CD4-positive, alpha-beta T cell treated with Interleukin-6 at 100 ng/mL for 8 hours (primary cell): ENCODE measurements at places on chromosomes 6 and 20.

- DNase-seq: no peak
Measured at GRCh38 chr6:164010441-164011103, 596.1 kb downstream of the QKI start.

DNA sequence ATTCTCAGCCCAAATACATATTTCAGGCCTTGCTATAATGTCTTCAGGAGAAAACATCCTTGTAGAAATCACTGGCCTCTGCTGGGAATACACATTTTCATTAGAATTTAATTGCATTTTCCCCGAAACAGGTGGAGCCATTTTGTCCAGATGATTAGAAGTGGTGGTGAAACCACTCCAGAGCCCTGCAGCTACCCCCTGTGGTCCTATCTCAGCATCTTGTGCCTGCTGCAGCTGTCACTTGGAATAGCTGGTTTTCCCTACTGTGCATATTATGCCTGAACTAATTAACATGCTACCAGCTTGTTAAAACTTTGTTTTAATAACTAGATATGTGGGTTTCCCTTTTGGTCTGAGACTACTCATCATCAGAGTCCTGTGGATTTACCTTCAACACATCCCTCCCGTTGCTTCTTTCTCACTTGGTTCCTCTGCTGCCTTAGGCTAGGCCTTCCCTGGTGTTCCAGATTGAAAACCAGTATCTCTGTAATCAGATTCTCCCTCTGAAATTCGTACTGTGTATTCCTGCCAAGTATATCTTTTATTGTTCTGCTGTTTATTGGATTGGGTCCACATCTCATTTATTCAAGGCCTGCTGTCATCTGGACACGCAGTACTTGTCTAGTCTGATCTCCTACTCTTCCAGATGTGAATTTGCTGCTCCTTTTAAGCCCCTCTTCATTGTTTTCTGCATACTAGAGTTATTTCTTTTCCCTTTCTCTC lies 15.2 kb downstream of the DNAH8 start:
- DNase-seq: no peak

- DNase-seq: no peak
Measured at GRCh38 chr6:36032261-36032660, 4.7 kb downstream of the MAPK14 start.

DNA sequence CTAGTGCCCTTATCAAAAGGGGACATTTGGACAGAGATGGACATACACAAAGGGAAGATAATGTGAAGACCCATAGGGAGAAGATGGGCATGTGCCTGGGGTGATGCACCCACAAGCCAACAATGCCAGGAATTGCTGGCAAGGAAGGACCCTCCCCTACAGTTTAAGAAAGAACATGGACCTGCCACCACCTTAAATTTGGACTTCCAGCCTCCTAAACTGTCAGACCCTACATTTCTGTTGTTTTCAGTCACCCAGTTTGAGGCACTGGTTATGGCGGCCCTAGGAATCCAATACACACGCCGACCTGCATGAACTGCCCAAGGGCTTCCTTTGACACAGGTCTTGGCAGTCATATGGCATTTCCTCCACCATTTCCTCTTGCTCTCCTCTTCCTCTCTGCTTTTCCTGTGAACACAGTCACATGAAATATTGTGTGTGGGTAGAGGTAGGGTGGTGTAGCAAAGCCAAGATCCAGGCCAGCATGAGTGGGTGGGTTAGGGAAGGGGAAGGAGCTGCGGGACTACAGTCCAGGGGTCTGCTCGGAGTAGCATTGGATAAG lies 115.6 kb downstream of the ZDHHC14 start:
- no peak for DNase-seq

GRCh38 chr6:92667843-92668242 lies 751.5 kb downstream of the EPHA7 start:
- DNase-seq: no peak

GRCh38 chr6:142459271-142459670 lies 157.5 kb downstream of the ADGRG6 start:
- DNase-seq: no peak

GRCh38 chr6:25278261-25278913 lies 787 bp upstream of the CARMIL1 start:
- DNase-seq: no peak

DNA sequence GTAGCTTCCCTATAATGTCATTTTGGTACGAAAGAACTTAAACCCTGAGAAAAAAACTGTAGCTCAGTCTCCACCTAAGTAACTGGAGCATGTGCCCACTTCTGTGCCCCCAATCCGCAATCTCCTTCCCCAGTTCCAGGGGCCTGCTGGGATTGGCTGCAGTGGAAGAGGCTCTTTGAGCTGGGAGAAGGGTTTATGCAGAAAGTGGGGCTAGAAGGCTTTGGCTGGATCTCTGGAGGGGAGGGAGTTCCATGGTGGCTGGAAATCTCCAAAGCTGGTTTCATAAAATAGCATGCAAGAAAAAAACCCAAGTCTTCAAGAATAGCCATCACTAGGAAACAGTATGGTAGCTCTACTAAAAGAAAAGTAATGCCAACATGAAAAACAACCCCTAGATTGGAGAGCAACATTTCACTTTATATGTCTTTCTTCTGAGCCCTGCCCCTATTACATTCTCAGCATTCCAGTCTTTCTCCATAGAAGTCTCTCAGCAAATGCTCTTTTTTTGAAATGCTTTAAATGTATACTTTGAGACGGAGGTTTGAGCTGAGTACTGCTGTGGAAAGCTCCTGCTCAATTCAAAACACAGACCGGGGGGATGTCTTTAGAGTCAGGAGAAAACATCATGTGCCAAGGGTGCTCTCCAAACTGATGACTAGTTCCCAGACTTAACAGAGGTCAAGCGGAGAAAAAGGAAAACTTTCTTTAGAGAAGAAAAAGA lies 36.0 kb upstream of the FOXO3 start:
- no peak for DNase-seq

- no peak for DNase-seq
Measured at GRCh38 chr20:60132827-60133670, 174.8 kb downstream of the CDH26 start.

GRCh38 chr20:62728781-62729300 lies 20.2 kb downstream of the NTSR1 start:
- no peak for DNase-seq

- DNase-seq: no peak
Measured at GRCh38 chr6:166707045-166707444, 80.0 kb upstream of the RPS6KA2 start.

DNA sequence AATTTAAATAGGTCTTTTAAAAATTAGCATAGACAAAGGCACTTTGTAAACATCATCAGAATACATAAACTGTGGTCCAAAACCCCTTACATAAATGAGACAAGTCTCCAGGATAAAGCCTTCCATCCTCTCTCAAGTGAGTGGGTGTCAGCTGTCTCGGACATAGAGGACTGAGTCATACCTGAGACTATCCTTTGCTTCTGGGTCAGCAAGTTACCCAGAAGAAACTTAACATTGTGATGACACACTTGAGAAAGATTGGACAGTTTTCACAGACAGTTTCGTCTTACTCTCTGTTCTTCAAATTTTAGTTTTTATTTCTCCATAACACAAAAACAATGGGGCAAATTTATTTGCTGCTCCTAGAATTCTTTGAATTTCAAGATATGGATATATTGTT lies 838.0 kb downstream of the DHX35 start:
- no peak for DNase-seq
